ENCODE measurements at places on chromosomes 7 and 10.

DNA sequence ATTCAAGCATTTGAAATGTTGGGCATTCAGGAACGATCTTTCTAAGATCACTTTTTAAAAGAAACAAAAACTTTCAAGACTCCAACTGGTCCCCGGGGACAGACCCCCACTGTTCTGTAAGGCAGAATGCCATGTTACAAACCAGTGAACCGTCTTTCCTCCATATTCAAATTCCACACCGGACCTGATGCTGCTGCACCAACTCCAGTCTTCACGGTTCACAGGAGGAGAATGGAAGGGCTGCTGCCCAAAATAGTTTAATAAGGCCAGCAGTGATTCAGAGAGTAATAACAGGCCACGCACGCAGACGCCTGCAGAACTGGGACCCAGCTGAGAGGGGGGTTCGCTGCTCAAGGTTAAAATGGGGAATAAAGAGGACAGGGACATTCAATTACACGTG, 47.2 kb downstream of the OSBPL3 start:
- no peak for DNase-seq

DNA sequence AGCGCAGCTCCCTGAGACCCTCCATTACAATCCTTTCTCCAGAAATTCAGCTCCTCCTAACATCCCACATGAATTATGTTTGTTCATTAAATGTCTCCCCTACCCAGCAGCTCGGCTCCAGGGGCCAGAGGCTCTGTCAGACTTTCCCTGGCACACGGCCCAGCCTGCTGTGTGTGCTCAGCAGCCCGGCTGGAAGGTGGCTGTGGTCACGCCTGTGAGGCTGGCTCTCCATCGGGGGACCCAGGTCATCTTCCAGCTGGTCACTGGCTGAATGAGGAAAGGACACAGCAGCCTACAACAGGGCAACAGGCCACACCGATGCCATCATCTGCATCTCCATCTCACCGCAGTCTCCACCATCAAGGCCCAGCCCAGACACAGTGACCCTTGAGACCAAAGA, 219.8 kb downstream of the MAD1L1 start:
- DNase-seq, result no peak

GRCh38 chr7:30168835-30169573, 34.2 kb downstream of the MTURN start:
- no peak for DNase-seq

DNA sequence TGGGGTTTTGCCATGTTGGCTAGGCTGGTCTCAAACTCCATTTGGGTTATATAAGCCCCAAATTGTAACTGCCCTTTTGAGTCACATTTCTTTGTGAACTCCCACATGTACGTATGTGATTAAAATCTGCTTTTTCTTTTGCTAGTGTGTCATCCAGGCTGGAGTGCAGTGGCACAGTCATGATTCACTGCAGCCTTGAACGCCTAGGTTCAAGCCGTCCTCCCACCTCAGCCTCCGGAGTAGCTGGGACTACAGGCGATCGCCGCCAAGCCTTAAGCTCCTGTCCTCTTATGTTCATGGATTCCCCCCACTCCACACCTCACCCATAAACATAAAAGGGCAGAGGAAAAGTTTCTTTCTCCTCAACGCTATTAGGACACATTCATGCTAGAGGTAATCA, 4.4 kb upstream of the SMC3 start:
- no peak for DNase-seq

DNA sequence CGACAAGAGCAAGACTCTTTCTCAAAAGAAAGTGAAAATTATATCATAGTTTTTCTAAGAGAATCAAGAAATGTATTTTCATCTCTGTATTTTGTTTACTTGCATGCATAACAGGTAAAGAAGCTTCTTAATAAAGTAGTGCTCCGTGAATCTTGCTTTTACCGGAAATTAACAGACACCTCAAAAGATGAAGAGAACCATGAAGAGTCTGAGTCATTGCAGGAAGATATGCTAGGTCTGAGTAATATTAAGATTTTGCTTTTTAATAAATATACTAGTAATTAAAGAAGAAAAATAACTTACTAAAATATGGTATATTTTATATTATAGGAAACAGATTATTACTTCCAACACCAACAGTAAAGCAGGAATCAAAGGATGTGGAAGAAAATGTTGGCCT, 39.5 kb upstream of the STOX1 start:
- DNase-seq, result no peak

DNA sequence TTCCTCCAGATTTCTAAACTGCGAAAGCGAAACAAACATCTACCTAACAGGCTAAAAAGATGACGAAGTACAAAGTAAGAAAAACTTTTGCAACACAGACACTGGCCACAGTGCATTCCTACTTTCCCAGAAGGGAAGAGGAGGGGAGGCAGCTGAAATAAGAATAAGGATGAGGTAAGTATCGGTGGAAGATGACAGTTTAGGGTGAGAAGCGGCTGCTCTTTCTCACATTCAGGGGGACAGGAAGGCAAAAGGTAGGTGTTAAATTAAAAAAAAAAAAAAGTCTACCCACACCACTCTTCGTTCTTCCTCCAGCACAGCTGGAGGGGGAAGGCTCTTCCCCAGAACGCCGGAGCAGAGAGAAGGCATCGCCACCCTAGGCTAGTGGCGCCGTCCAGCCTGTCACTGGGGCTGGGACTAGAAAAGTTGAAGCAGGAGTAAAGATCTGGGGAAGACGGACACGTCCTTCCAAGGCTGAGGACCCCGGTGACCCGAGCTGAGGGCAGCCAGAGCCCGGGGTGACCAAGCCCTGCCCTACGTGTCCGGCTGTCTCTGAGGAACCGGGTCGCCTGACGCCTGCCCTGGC, 846 bp downstream of the DNAJC1 start:
- no peak for DNase-seq

DNA sequence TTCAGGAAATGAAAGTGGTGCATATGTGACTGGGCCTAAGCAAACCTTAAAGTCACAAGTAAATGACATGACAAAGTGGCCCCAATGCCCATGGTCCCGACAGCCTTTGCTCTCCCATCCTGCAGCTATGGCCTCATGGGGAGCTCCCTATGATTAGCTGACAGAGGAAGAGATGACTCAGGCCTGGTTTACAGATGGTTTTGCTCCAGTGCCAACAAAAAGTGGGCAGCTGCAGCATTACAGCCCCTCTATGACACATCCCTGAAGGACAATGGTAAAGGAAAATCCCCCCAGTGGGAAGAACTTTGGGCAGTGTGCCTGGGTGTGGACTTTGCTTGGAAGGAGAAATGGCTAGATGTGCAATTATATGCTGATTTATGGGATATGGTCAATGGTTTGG, 105.1 kb upstream of the ADCY1 start:
- DNase-seq, result no peak

- DNase-seq, result no peak
Measured at GRCh38 chr7:107025449-107026103, 18.9 kb upstream of the PRKAR2B start.

GRCh38 chr7:76220185-76221057, 18.7 kb downstream of the SRRM3 start:
- no peak for DNase-seq

DNA sequence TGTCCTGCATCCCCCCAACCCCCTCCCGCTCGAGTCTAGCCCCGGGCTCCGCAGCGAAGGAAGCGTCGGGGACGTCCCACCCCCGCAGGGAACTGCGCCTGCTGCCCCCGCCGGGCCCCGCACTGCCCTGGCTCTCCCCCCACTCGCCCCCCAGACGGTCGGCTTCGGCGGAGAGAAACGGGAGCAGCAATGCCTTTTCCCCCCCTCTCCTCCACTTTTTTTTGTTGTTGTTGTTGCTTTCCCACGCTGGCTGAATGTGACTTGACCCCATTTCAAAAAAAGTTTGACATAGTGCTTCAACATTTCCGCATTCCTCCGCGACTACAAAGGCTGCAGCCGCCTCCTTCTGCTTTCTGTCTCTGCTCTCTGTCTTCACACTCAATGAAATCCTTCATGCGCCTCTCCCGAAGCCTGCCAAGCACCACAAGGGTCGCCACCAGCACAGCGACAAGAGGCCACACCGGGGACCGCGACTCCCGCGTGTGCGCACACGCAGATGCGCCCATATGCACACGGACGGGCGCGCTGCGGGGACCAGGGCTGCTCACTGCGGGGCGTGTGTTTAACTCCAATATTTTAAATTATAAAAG, 1.0 kb downstream of the CDK6 start:
- no peak for DNase-seq

DNA sequence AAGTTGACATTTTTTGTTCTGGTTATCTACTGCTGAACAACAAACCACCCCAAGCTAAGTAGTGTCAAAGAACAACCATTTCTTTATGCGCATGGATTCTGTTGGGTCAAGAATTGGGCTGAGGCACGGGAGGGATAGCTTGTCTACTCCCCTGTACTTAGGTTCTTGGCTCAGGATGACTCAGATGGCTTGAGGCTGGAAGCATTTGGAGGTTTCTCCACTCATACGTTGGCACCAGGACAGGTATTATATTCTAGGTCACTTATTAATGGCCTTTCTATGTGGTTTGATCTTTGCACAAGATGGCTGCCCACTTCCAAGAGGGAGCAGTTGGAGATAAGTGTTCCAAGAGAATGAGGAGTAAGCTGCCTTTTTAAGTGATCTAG, 11.8 kb upstream of the TFAM start:
- no peak for DNase-seq

DNA sequence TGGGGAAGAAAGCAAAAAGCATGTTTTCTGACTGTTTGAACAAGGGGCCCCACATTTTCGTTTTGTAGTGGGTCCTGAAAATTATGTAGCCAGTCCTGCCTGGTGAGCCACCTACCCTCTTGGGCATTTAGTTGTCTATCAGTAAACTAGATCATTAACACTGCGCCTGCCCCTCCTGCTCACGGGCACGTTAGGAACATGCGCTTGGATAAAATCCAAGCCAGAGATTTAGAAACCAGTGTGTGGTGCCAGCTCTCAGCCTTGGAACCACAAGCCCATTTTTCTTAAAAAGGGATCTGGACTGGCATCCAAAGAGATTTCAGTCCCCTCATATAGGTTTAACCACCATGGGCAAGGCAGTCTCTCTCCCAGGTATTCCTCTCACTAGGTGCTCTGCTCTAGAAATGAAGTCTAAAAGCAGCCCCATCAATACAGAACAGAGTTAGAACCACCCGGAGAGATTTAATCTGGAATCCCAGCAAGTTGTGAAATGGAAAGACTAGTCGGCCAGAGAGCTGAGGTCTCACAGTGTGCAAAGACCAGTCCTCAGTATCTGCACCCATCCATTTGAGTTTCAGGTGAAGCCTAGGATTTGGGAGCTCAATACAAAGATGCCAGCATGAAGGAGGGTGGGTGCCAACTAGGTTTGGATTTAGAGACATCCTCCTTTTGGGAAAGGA, 123.9 kb upstream of the TCF7L2 start:
- no peak for DNase-seq

DNA sequence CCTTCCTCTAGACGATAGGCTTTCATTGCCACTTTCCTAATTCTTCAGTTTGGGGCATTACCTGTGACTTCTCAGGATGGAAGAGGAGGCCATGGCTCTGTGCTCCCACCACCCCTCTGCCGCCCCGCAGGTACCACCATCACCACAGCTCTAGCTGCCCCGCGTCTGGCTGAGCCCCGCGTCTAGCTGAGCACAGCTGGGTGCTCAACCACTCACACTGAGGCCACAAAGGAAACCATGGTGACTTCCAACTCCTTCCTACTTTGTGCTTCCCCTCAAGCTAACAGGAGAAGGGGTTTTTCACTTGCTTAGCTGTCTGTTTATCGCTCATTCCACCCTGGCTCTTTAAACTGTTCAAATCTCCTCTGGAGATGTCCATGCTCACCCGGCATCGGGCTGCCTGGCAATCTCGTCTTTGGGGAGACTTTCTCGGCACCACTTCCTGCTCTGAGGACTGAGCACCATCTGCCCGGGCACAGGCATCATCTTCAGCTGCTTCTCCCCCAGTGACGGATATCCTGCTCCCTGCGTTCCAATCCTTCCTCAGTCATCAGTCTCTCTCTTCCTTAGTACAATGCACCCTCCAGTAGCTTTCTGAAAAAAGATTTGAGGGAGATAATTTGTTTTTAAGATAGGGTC, 59.4 kb downstream of the MAD1L1 start:
- no peak for DNase-seq

GRCh38 chr7:2701832-2702593, 14.0 kb downstream of the AMZ1 start:
- no peak for DNase-seq

DNA sequence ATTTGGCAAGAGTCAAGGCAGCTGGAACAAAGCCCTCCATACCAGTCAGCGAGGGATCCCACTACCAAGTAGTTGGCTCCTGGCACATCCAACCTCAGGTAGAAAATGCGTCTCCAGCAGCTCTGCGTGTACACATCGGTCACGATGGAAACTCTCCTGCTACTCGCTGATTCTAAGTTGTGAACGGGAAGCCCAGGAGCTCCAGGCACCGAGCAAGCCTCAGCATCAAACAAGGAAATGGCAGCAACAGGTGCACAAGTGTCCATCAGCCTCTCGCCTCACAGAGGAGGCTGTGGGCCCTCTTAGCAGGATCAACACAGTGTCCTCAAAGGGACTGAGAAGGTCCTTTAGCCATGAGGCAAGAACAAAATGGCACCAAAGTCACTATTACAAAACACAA, 127.0 kb downstream of the TCERG1L start:
- DNase-seq, result no peak

- DNase-seq, result no peak
Measured at GRCh38 chr7:41136551-41136950, 566.3 kb downstream of the INHBA start.

- DNase-seq, result no peak
Measured at GRCh38 chr7:127741764-127742375, 89.9 kb downstream of the SND1 start.

DNA sequence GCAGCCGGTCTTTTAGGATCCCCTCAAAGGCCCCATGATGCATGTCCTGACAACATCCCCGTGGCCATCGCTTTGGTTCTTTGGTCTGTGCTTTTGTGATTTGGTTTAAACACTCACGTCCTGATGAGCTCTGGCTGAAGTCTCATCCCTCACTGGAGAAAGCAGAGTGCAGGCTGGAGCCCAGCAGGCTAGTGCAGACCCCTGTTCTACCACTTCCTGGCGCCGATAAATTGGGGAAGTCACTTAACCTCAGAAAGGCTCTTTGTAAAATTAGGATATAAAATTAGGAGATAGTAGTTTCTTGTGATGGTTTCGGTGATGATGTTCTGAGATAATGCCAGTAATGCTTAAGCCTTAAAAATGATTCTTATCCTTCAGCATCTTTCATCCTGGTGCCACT, 307.6 kb downstream of the GFRA1 start:
- DNase-seq, result no peak

DNA sequence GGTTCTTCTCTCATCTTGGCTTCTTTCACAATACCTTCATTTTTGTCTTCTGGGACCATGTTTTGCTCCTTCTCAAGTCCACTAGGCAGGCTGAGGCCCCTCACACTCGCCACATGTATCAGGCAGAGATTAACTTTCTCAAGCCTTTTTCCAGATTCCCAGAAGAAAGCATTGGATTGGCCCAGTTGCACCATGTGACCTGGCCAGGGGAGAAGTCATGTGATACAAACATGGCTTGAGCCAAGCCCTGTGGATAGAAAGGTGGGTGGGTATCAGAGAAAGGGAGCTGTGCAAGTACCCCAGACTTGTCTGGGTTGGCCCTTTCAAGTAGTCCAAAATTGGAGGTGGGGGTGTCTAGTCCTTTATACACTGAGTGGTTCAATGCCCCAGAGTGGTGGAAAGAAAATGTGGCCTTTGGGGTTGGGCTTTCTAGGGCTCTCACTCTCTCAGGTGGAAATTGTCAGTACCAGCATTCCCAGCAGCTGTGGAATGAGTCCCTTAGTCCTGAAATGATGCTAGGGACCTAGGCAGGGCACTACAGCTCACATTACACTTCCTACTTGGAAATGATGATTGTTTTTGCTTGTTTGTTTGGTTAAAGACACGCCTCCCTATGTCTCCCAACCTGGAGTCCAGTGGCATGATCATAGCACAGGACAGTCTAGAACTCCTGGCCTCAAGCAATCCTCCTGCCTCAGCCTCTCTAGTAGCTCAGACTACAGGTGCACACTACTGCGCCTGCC, 36.9 kb upstream of the C10orf67 start:
- DNase-seq, result no peak
